ENCODE measurements at places on chromosomes 1 and 21.

GRCh38 chr1:53652441-53653199, 86.3 kb downstream of the GLIS1 start:
- H3K4me3 ChIP-seq, result no peak overlapping the region
- H3K27me3 ChIP-seq, result peaks cover 28% of the 10 kb centered on the region
- no peak overlapping the region for H3K27ac ChIP-seq
- H3K4me1 ChIP-seq, result no peaks in the 10 kb centered on the region

DNA sequence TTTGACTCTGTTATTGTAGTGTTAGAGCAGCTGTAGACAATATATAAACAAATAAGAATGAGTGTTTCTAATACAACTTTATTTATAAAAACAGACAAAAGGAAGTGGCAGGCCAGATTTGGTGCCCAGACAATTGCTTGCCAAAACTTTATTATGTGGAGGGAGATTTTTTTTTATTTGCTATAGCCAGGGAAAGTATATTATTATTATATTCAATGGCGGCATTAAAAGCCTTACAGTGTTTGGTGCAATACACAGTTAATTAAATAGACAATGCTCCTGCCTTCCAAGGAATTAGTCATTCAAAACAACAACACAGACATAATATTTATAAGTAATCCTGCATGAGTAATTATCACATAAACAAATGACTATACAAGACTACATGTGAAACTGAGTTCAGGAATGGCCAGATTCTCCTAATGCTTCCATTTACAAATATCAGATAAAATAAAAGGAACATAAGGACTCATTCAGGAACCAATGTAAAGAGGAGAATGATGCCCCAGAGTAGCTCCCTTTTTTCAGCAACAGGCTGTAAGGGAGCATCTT, 10.6 kb upstream of the RC3H1 start:
- no peak overlapping the region for H3K4me3 ChIP-seq
- no peak for DNase-seq
- H3K27ac ChIP-seq, result no peak overlapping the region

DNA sequence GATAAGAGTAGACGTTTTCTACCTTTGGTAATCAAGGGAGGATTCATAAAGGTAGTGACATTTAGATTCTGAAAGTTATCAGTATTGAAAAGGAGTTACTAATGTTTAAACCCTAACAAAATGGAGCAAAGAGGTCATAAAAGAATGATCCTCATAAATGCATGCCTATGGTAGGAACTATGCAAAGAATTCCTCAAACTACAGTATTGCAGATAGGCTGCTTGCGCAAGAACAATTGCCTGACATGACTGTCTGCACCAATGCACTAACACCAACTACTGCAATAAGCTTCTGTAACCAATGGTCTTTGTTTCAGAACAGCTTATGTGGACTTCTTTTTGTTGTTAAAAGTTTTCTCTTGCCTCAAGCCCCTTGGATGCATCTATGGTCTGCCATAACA, 597.3 kb upstream of the ADGRL4 start:
- H3K4me1 ChIP-seq, result no peaks in the 10 kb centered on the region
- H3K36me3 ChIP-seq, result no peaks in the 10 kb centered on the region
- no peak overlapping the region for H3K27ac ChIP-seq
- no peak for DNase-seq
- no peak overlapping the region for H3K4me3 ChIP-seq
- H3K27me3 ChIP-seq, result no peaks in the 10 kb centered on the region

DNA sequence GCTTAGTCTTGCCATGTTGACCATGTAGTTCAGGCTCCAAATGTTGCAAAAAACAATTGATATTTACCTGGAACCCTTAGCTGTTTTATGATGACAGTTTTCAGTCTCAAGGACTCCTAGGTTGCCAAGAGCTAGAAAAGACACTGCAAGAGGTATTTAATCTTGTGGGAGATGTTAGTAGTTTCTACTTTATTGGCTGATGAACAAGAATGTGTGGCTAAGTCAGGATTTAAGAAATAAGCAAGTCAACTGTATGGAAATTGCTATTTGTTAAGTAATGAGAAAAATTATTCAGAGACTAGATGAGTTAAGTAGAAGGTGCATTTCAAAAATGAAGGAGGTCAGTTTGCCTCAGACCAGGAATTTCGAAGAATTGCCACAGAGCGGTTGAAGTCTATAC, 639.7 kb upstream of the USP24 start:
- no peaks in the 10 kb centered on the region for H3K27me3 ChIP-seq
- H3K36me3 ChIP-seq, result no peaks in the 10 kb centered on the region
- H3K27ac ChIP-seq, result no peak overlapping the region
- H3K4me1 ChIP-seq, result no peaks in the 10 kb centered on the region
- no peak overlapping the region for H3K4me3 ChIP-seq
- DNase-seq, result no peak
